ENCODE measurements at places on chromosomes 7 and 10.

GRCh38 chr10:100642295-100642994 is 102.9 kb upstream of the PAX2 start:
- no peak for DNase-seq

- DNase-seq = no peak
Measured at GRCh38 chr10:111491154-111491553, 414.3 kb downstream of the ADRA2A start.

DNA sequence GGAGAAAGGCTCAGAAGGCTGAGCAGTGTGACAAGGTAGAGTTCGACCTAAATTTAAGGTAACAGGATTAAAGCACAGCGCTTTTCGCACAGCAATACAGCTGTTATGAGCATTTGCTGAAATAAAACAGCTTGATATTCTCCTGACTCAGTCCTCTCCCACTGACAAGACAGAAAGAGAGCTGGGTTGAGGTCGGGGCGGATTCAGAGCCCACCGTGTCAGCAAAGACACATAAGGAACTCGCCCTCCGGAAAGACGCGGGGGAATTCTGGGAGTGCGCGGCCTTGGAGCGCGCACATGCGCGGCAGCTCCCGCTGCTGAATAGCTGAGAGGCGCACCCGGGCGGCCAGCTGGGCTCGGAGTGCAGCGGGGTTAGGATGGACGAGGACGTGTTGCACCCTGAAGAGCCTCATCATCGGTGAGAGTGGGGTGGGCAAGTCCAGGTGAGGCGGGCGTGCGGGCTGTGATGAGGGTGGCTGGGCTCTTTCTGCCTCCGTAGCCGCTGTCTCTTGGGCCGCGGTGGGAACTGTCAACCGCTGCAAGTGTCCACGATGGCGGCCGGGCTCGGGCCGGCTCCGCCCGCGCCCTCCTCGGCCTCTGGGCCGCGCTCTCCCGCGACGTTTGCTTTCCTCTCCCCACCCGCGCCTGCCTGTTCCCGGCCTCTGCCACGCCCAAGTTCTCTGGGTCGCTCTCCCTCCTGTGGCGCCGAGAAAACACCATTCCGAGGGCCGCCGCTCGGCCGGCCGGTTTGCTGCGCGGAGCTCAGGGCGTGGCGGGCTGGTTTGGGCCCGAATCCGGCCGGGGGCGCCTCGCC is 120.6 kb downstream of the LYZL1 start:
- DNase-seq = no peak

GRCh38 chr10:121503587-121504051 is 94.6 kb downstream of the FGFR2 start:
- DNase-seq = no peak

- no peak for DNase-seq
Measured at GRCh38 chr7:29413626-29414136, 150.0 kb upstream of the PRR15 start.

- DNase-seq = no peak
Measured at GRCh38 chr7:69599955-69600709, 1.9 kb downstream of the AUTS2 start.

GRCh38 chr7:27459021-27459730 is 203.5 kb downstream of the HIBADH start:
- DNase-seq = no peak
